ENCODE measurements at places on chromosomes 1 and 21. TPM values are rescaled to one million over a fixed set of nuclear protein-coding genes. Genes with fewer than 3 reads are reported as not detected.

Gene ATAD3B
- 26.3 TPM for total RNA-seq

Gene FCN3
- total RNA-seq: not detected

Gene TNFRSF9
- 0.15 TPM for total RNA-seq

Gene OR10Z1
- total RNA-seq: not detected
